Cortex of kidney (tissue), 1 donor: ENCODE measurements at places on chromosomes 5 and 9.

DNA sequence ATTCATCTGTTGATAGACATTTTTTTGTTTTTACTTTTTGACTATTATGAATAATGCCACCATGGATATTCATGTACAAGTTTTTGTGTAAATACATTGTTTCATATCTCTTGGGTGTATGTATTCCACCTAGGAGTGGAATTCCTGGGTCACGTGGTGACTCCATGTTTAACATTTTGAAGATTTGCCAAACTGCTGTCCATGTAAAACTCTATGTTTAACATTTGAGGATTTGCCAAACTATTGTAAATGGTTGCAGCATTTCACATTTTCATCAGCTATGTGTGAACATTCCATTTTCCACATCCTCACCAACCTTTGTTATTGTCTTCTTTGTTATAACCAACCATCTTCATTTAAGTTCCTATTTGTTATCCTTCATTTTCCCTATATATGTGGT is 12.2 kb downstream of the TMEFF1 start:
- DNase-seq: no peak

DNA sequence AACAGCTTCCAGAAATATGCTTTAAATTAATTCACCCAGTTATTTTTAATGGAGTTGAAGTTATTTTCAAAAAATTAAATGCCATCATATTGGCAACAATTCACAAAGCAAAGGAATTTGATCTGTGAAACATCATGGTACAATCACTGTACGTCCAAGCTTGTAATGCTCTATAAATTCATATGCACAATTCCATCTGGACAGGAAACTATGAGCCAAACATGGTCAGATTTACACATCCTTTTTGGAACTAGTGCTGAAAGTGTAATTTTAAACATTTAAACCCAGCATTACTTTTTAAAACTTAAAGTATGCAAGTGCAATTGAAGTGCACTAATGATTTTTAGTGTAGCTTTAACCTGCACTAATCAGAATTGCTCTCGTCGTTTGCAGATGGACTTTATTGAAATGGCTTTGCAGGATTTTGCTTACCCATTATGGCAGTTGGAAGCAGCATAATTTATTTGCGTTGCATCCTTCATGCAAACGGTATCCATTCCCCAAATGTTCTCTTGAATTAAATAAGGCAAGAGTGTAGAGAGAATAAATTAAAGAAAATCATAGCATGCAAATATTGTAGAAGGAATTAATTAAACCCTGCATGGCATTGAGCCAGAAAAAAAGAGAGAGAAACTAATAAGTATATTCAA is 21.0 kb upstream of the OR13F1 start:
- no peak for DNase-seq

DNA sequence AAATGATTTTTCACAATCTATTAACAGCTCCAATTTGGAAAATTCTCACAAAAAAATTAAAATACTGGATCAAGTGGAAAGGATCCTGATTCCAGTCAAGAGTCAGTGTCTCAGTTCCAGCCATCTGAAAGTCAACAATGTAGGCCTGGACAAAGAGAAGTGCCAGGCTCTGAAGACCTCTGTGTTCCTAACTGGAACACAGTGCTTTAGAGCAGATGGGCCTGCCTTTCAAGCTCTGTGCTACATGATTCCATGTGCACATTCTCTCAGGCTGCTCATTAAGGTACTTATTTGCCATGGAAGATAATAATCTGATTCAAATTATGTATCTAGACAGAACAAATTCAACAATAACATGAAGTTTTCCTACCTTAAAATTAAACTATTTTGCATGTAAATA is 30.2 kb upstream of the ALDH1A1 start:
- no peak for DNase-seq

- DNase-seq: no peak
Observed at GRCh38 chr9:124621371-124622328, 114.5 kb upstream of the NR5A1 start.

GRCh38 chr5:124210111-124210910 is 536.1 kb downstream of the ZNF608 start:
- DNase-seq: no peak

DNA sequence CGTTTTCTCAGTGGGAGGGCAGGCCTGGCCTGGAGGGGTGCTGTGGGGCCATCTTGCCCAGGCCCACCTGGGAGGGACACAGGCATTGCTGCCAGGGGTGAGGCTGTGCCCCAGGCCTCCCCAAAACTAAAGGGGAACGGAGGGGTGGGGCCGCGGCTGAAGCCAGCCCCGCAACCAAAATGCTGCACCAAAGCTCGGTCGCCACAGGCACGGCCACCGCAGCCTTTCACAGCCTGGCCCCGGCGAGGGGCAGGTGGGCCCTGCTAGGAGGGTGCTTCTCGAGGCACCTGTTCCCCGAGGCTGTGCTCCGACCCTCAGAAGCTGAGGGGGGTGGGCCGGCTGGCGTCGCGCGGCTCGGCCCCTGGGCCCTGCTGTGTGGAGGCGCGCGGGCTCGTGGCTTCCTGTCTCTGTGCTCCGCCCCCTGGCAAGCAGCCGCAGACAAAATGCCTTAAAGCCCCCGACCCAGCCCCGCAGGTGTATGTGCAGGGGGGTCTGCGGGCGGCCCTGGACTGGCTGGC is 57.6 kb downstream of the JAK2 start:
- no peak for DNase-seq
